Activated T-helper 2 cell treated with anti-CD3 and anti-CD28 coated beads, Interferon-gamma antibody, Interleukin-2, Interleukin-4, amounts not matched to agents 10 μg/mL and 5 μg/mL and 100 μg/mL, durations not matched to agents 14 hours and 24 hours and 36 hours (primary cell): ENCODE measurements at places on chromosomes 16 and 17. TPM values are rescaled to one million over a fixed set of nuclear protein-coding genes. Genes with fewer than 3 reads are reported as not detected.

DNA sequence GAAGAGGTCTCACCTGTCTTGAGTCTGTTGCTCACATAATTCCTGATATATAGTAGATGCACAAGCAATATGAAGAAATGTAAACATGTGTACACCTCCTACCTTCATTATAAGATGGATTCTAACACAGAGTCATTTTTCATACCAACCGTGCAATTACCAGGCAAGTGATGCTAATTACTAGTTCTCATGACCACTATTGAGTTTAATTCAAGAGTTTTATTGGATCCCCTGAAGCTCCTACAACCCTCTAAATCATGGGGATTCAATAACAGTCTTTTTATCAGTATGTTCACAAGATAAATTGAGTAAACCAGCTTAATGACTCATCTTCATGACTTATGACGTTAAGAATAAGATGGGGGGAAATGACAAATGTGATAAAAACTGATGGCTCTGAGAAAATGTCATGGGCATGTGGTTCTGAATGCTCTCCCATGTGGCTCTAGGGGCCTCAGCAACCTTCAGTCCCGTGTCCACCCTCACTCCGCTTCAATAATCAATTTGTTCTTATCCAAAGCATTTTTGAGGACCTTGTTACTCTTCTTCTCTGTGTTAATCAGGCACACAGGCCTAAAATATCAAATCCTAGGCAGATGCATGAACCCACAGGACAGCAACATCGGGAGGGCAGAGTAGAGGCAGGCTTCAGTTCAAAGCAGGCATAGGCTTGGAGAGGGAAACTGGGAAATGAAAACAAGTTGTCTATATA is 42.8 kb downstream of the PRAC1 start:
- peaks cover 44% of the 10 kb centered on the region for H3K27me3 ChIP-seq
- H3K36me3 ChIP-seq, result no peaks in the 10 kb centered on the region
- H3K27ac ChIP-seq, result no peak overlapping the region
- no peak for DNase-seq

DNA sequence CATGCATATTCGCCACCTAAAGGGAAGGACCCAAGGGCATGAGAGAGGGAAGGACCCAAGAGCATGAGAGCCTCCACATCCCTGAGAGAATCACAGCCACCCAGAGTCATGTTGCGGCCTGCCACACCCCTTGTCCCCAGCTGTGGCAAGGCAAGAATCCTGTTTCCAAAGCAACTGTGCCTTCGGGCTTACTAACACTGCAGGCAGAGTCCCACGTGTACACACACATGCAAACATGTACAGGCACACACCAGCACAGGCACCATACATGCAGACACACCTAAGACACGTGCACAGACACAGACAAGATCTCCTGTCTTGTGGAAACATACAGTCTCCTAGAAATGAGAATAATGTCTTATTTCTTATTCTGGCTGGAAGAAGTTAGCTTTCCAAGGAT is 92.4 kb upstream of the CDYL2 start:
- no peaks in the 10 kb centered on the region for H3K36me3 ChIP-seq
- H3K4me1 ChIP-seq, result no peaks in the 10 kb centered on the region
- DNase-seq, result no peak
- no peak overlapping the region for H3K4me3 ChIP-seq

GRCh38 chr17:65688307-65688706 is 126.9 kb upstream of the AXIN2 start:
- H3K4me1 ChIP-seq, result peaks cover 4% of the 10 kb centered on the region
- no peaks in the 10 kb centered on the region for H3K27me3 ChIP-seq
- no peak for DNase-seq
- H3K36me3 ChIP-seq, result no peaks in the 10 kb centered on the region

Gene KIF19
- total RNA-seq, result 0.14 TPM in 1 of 2 replicates, not detected in the other

- peaks cover 61% of the 10 kb centered on the region for H3K36me3 ChIP-seq
- no peak overlapping the region for H3K4me3 ChIP-seq
- DNase-seq, result no peak
- no peak overlapping the region for H3K27ac ChIP-seq
Observed at GRCh38 chr16:56841233-56841632, 23.8 kb upstream of the SLC12A3 start.

GRCh38 chr17:38428112-38428642 is at the start of gene ARHGAP23:
Gene ARHGAP23 (plus strand): TSS chr17:38428464. CDS start chr17:38428486, 22 bp downstream.
- no peak for DNase-seq
- no peak within 1 kb of the TSS for H3K27ac ChIP-seq
- peak within 1 kb of the TSS; percentile 80 for H3K4me3 ChIP-seq
- H3K4me1 ChIP-seq, result peaks cover 5% of the 10 kb centered on the region
- peaks cover 33% of the 10 kb centered on the region for H3K27me3 ChIP-seq

DNA sequence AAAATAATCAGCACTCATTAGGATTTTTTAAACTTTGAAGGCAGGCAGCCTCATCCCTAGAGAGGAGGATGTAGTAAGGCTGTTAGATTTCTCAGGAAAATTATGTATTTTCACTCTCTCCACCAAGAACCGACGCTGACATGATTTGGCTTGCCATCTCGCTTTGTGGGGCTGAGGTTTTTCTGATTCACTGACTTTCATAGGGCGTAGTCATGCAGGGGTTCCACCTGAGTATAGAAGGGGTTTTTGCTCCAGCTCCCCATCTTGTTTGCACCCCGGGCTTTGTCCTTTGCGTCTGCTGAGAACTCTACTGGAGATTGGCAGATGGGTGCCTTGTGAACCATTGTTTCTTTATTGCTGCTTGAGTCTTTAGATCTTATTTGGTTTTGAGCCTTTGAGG is 20.2 kb downstream of the TOM1L1 start:
- no peak overlapping the region for H3K27ac ChIP-seq
- no peak overlapping the region for H3K4me3 ChIP-seq
- no peaks in the 10 kb centered on the region for H3K36me3 ChIP-seq
- H3K4me1 ChIP-seq, result no peaks in the 10 kb centered on the region

GRCh38 chr16:80986557-80986956 is 20.1 kb downstream of the CMC2 start:
- peaks cover 53% of the 10 kb centered on the region for H3K36me3 ChIP-seq
- H3K27me3 ChIP-seq, result no peaks in the 10 kb centered on the region
- H3K4me3 ChIP-seq, result no peak overlapping the region
- H3K27ac ChIP-seq, result no peak overlapping the region
- H3K4me1 ChIP-seq, result peaks cover 31% of the 10 kb centered on the region

GRCh38 chr16:70682239-70683145 is 3.4 kb downstream of the MTSS2 start:
- no peak for DNase-seq
- peaks cover 1% of the 10 kb centered on the region for H3K4me1 ChIP-seq
- H3K27me3 ChIP-seq, result peaks cover 16% of the 10 kb centered on the region
- H3K27ac ChIP-seq, result no peak overlapping the region

DNA sequence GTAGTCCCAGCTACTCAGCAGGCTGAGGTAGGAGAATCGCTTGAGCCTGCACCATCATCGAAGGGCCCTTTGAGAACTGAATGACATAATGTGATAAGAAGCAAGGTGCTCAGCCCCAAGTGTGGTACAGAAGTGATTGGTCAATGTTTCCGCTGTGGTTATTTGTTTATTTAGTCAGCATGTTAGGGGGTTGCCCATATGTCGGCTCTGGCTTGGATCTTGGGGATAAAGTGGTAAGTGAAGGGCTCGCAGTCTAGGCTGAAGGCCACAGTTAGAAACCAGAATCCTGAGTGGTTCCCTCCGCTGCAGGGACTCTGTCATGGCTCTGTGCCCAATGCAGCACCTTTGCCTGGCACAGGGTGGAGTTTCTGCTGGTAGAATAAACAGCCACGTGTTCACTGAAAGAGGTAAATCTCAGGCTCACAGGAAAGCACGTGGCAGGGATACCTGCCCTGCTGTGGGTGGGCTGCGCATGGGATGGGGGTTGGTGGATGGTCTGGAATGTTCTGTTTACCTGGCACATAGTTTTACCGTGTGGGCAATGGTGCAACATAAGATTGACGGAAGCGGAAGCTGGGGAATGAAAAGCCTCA is 35.4 kb downstream of the SYT17 start:
- DNase-seq, result no peak
- no peak overlapping the region for H3K27ac ChIP-seq

DNA sequence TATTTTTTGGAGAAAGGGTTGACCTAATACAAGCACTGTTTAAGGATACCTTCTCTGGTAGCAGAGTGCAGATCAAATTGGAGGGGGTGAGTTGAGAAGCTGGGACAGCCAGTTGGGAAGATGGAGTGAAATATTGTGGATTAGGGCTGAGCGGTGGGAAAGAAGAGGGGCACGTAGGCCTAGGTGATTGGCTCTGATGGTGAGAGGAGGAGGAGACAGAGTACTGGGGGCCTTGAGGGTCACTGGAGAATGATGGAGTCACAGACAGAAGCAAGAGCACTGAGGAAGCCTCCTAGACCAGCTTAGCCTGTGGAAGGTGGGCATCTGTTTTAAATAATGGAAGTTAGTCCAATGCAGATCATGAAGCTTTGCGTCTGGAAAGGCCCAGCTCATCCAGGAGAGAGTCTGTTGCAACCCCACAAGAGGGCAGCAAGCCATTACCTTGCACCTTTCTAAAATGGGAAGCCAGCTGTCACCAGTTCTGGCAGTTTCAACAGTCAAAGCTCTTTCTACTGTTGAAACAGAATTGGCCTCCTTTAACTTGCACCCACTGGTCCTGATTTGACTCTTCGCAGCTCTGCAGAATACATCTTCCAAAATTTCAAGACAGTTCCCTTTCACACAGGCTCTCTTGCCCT is 11.8 kb downstream of the SLC9A5 start:
- DNase-seq, result no peak
- no peak overlapping the region for H3K4me3 ChIP-seq
- peaks cover 4% of the 10 kb centered on the region for H3K4me1 ChIP-seq
- H3K36me3 ChIP-seq, result no peaks in the 10 kb centered on the region

GRCh38 chr16:5412731-5413130 is 315.1 kb upstream of the EEF2KMT start:
- no peak for DNase-seq
- H3K4me3 ChIP-seq, result no peak overlapping the region
- H3K27ac ChIP-seq, result no peak overlapping the region
- H3K36me3 ChIP-seq, result no peaks in the 10 kb centered on the region
- no peaks in the 10 kb centered on the region for H3K4me1 ChIP-seq
- no peaks in the 10 kb centered on the region for H3K27me3 ChIP-seq

GRCh38 chr16:12016291-12016947 is 39.9 kb downstream of the SNX29 start:
- no peak overlapping the region for H3K27ac ChIP-seq
- no peak overlapping the region for H3K4me3 ChIP-seq
- no peak for DNase-seq
- H3K36me3 ChIP-seq, result no peaks in the 10 kb centered on the region

DNA sequence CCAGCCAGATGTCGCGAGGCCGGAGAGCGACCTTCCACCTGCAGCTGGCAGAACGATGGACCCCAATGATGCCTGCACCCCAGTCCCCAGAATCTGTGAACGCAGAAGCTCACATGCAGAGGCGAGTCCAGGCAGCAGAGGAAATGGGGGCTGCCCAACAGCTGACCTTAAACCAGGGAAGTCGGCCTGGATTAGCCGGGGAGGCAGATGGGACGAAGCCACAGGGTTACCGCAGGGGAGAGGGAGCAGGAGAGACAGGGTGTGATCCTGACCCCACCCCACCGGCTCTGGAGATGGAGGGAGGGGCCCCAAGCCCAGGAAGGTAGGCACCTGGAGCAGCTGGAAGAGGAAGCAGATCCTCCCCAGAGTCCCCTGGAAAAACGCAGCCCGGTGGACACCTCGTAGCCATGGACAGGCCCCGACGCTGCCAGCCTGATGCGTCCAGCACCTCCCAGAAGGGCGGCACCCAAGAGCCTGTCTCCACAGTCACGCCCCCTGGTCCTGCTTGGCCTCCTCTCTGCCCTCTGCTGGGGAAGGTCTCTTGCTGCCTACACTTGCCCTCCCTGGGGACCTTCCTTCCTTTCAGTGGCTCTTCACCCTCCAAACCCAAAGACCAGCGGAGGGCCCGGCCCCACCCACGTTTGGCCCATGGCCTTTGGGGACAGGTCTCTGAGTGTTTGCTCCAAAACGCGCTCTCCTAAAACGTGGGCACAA is 37.3 kb downstream of the PIEZO1 start:
- DNase-seq, result no peak
- no peak overlapping the region for H3K4me3 ChIP-seq
- H3K27ac ChIP-seq, result no peak overlapping the region
- no peaks in the 10 kb centered on the region for H3K27me3 ChIP-seq

Gene CCDC40
- 0.18 TPM in 1 of 2 replicates, not detected in the other for total RNA-seq

Gene AATF
- total RNA-seq, result 101 and 107 TPM in 2 replicates

- no peak overlapping the region for H3K27ac ChIP-seq
- H3K4me3 ChIP-seq, result no peak overlapping the region
- H3K27me3 ChIP-seq, result no peaks in the 10 kb centered on the region
- H3K36me3 ChIP-seq, result peaks cover 12% of the 10 kb centered on the region
Observed at GRCh38 chr16:12661656-12662172, 142.0 kb downstream of the CPPED1 start.

Gene PTGES3L
- total RNA-seq, result 1.9 and 2.1 TPM in 2 replicates

- peaks cover 28% of the 10 kb centered on the region for H3K27me3 ChIP-seq
- no peak for DNase-seq
- H3K36me3 ChIP-seq, result no peaks in the 10 kb centered on the region
- H3K27ac ChIP-seq, result no peak overlapping the region
Observed at GRCh38 chr17:79752175-79752574, 21.4 kb downstream of the ENPP7 start.
